NCI-H2029 treated with DMSO at 0.1 percent for 48 hours (cell line): ENCODE measurements at places on chromosomes 5 and 9.

DNA sequence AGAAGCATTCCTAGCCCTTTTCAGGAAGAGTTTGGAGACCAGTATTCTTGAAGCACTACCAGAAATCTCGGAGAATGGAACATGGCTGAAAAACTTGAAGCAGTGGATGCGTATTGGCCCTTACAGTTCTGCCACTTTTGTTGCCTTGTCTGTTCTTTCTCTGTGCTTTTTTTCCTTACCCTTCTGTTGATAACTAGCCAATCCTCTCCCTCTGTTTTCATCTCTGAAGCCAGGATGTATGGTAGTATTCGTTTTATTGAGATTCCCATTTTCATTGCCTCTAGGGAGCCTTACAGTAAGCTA lies 564 bp upstream of the CCNH start:
- no peak for DNase-seq

- no peak for DNase-seq
Observed at GRCh38 chr5:54772231-54772630, 213.2 kb downstream of the ESM1 start.

DNA sequence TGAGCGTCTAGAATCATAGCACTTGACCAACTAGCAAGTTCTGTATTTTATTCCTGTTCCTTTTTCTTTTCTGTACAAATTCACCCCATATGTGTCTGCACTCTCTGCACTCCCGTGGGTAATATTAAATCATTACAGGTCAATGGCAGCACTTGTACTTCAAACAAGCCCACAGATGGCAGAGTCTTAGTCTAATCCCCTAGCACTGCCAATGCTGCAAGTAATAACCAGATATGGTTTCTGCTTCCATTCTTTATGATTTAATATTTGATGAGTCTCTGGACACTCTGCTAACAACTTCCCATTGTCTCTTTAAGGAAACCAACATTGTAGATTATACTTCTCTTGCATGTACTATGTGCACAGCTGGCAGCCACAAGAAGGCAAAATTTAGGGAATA lies 343.8 kb upstream of the CHD1 start:
- DNase-seq = no peak

DNA sequence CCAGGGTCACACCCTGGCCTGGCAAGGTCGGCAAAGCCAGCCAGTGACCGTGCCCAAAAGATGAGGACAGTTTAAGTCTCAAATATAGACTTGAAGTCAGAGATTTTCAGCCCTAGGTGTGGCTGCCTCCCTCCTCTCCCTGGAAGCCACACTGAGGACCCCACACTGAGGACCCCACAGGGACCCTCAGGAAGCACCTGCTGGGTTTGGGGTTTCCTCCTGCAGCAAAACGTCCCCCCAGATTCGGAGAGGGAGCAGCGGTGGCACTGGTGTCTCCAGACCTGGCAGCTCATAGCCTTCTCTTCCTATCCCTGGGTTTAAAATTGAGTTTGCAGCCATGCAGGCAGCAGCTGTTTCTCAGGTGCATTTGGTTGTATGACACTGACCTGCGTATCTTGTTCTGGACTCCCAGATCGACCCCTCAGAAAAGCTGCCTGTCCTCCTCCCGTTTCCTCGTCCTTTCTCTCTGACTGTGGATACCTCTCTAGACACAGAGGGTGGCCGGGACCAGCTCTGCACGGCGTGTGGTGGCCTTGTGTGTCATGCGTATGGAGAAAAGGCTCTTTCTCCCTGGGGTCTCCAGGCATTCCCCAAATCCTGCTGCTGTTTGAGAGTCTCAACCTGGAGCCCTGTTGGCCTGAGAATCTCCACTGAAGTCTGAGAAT lies 36.6 kb downstream of the MRPL36 start:
- DNase-seq = no peak

DNA sequence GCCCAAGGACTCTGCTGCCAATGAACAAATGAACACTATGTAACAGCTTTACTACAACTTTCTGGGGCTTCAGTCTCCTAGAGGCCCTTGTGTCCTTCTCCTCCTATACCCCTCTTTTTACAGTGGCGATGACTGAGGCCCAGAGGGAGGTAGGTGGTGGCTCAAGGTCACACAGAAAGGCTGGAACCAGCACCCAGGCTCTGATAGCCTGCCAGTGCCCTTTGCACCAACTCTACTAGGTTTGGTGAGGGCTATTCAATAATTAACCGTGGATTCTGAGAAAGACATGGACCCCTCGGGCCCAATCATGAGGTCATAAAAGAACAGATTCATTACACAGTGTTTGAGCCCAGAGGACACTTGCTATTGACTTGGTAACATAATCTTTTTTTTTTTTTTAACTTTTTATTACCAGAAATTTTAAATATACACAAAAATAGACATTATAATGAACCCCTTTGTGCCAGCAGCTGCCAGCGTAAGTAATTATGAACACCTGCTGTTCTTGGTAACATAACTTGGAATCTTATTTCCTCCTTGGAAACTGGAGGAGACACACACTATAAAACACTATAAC lies 6.1 kb upstream of the ALDH1B1 start:
- DNase-seq = no peak

DNA sequence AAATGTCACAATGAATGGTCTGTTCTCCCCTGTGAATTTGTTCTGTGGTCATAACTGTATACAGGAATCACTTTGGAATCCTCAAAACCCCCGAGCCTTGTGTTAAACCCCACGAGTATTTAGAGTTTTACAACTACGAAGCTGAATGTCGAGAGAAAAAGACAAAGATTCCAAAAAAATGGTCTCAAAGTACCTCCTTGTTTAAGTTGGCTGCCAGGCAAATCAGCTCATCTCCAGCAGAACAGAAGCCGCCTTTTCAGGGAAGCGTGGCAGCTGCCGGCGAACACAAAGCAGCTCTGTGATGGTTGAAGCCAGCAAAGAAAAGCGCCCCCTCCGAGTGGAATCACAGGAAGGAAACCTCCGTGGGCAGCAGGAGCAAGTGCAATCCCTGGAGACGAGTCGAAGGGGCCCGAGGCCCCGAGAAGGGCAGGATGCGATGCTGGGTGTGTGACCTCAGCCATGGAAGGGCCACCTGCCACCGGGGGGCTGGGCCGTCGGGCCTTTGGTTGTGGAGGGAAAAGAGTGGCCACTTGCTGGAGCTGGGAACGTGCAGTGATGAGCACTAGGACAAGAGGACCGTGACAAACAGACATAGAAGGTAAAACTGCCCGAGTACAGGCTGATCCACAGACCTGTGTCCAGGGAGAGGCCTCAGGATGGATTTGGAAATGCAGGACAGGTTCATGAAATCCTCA lies 706.4 kb downstream of the SEMA5A start:
- DNase-seq = no peak

GRCh38 chr5:167063788-167064187 lies 1227.7 kb upstream of the WWC1 start:
- DNase-seq = no peak

DNA sequence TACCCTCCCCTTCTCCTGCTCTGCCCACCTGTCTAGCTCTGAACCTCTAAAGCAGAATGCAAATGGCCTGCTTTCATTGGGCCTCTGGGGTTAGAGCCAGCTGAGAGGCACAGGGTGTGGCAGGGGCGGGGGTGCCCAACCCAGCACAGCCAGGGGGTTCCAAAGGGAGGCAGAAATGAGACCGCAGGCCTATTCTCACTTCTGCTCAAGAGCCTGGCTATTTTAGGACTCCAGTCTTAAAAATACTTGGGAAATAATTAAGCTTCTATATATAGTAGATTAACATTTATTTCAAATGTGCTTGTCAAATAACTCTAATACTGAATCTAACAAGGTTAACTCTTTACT lies 5.7 kb downstream of the QSOX2 start:
- no peak for DNase-seq

GRCh38 chr5:156391139-156391538 lies 64.2 kb downstream of the SGCD start:
- no peak for DNase-seq

DNA sequence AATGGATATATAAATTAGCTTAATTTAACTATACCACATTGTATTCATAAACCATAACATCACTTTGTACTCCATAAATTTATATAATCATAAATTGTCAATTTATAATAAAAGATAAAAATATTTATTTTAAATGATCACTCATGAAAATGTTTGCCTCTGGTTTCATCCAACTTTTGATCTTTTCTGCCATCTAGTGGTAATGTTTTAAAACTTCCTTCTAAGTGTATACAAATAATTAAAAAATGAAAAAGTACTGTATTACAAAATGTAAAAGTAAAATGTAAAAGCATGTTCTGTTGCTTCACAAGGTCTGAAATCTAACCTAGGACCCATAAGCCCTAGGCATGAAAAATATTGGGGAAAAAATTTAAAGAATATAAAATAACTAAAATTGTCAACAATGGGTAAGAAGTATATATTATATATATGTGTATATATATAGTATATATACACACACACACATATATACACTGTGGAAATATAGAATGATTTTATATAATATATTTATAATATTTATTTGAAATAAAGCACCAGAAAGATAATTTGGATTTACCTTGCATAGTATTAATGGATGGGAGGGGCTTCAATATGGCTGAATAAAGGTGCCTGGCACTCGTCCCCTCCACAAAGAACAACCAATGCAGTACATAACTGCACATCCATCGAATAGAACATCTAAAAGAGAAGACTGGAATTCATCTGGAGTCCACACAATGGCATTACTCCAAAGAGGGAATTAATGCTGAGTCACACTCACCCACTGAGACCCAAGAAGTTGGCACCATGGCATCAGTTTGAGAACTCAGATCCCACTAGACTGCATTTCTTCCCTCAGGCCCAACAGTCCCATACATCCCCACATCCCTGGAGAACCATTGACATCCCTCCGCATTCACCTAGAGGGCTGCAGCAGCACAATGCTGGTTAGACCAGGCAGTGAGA lies 32.5 kb downstream of the ANXA1 start:
- peak; percentile 75 for DNase-seq

DNA sequence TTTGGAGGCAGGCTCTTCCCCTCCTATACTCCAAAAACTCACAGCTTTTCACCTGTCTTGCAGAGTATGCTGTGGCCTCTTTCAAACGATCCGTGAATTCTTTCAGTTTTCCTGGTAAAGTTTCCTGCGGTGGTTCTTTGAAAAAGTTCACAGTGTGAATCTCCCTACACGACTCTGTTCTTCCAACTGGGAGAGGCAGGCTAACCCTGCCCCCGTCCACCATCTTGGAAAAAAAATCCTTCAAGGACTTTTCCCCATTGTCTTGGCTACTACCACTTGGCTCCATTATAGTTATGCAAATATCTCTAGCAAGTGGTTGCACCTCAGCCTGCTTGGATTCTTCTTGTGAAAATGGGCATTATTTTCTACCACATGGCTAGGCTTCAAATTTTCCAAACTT lies 382.6 kb downstream of the AGTPBP1 start:
- no peak for DNase-seq

GRCh38 chr5:1481266-1481958 lies 36.2 kb upstream of the SLC6A3 start:
- no peak for DNase-seq

- DNase-seq = no peak
Observed at GRCh38 chr9:89993678-89994630, 389.1 kb downstream of the GADD45G start.

- no peak for DNase-seq
Observed at GRCh38 chr5:44807269-44807668, 1.5 kb upstream of the MRPS30 start.

DNA sequence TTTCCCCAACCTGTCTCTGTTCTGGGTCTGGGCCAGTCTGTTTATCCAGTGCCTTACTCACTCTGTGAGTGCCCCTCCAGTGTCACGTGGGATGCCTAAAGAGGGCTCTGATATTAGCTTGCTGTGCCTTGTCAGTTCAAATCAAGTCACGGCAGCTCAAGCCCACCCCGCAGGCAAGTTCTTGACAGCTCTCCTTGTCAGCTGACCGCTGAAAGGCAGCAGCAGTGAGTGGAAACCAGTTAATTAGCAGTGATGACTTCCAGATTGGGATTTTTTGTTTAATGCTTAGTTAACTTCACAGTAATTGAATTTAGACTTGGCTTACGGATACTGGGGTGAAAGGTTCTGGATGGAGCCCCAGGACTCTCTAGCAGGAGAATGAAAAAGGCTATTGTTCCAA lies 210.1 kb downstream of the PSAT1 start:
- no peak for DNase-seq

GRCh38 chr5:58501778-58502417 lies 10.7 kb downstream of the GAPT start:
- DNase-seq = no peak

DNA sequence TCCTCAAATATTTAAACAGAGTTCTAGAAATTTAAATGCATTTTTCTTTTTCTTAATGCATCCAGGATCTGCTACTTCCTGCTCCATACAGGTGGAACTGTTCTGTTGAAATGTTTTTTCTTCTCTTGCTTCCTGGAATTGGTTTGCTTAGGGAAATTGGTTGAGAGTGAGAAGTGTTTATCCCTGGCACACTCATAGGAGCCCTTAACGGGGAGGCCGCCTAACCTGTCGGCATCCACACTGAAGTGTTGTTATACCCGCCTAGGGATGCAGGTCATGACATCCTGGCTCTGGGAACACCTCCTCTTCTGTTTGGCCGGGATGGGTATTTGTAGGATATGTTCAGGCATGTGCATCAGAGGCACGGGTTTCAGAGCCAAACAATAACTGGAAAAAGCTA lies 239.7 kb downstream of the GADD45G start:
- DNase-seq = peak; percentile 90

- no peak for DNase-seq
Observed at GRCh38 chr5:69090158-69090557, 3.7 kb upstream of the SLC30A5 start.

DNA sequence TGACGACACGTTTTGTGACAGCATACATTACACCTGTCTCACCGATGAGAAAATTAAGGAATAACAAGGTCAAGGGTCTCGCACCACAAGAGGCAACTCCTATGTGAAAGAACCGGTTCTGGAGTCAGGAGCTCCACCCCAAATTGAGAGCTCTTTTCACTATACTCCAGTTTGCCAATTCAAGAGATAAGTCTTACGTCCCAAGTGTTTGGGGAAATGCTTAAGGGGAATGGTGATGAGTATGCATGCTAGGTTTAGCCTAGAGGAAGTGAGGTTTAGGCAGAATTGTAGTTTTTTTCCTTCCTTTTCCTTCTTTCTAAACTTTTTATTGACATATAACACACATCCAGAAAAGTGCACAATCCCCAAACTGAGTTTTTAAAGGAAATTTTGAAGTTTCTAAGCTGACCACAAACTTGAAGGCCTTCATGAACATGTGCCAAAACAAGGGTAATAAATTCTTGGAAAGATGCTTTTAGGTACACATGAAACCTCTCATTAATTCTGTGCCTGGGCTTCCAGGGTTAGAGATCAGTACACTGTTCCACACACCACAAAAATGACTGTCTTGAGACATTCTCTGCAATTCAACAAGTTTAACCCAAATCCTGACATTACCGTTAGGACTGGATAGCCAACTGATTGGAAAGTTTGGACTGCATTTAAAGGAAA lies 127.6 kb upstream of the SLC1A3 start:
- no peak for DNase-seq

- no peak for DNase-seq
Observed at GRCh38 chr5:180323941-180324600, 29.1 kb downstream of the GFPT2 start.

DNA sequence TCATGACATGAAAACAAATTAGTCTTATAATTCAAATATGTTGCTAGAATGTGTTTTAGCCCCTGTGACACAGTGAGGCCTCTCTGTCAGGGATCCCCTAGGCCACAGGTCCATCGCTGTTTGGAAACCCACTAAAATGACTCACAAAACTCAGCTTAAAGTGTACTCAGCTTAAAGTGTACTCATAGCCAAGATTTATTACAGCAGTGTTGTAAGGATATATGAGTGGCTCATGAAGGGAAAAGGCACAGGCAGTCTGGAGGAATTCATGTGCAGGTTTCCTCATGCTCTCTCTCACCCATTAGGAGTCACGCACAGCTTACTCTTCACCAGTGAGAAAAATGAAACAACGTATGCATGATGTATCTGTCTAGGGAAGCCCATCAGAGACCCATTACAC lies 24.4 kb upstream of the TGFBI start:
- no peak for DNase-seq
